Adrenal gland (tissue), 19 donors: ENCODE measurements at places on chromosomes 11 and 22. TPM values are rescaled to one million over a fixed set of nuclear protein-coding genes. Genes with fewer than 3 reads are reported as not detected.

The CABP4 gene
- 1.6 TPM for total RNA-seq

The TEAD1 gene
- total RNA-seq, result 36.0 TPM

The PTGDR2 gene
- not detected for total RNA-seq

The WT1 gene
- 0.39 TPM for total RNA-seq

The ANO9 gene
- total RNA-seq, result 0.52 TPM

The KIAA1671 gene
- total RNA-seq, result 46.6 TPM

The DERL3 gene
- 1.7 TPM for total RNA-seq

The OR5P2 gene
- not detected for total RNA-seq

The PGA4 gene
- total RNA-seq, result 1.6 TPM

The PNPLA3 gene
- total RNA-seq, result 0.15 TPM

The NAGA gene
- total RNA-seq, result 33.0 TPM

The OR10A2 gene
- total RNA-seq, result not detected

The ATM gene
- total RNA-seq, result 70.6 TPM

DNA sequence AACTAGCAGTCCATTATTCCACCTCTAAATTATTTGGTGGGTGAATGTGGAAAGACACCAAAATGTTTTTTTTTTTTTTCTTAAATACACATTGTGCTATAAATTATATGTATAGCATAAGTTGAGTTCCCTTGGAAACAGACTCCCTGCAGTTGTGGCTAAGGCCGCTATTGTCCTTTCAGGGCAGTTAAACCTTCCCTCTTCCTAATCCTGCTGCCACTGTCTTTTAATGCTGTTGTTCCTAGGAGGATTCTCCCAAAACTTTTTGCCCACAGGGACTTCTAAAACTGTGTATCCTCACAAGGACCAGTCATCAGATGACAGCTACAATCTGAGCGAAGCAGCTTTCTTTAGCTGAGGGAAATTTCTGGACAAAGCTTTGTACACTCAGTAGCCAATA, 478.9 kb upstream of the CHORDC1 start:
- DNase-seq, result no peak

DNA sequence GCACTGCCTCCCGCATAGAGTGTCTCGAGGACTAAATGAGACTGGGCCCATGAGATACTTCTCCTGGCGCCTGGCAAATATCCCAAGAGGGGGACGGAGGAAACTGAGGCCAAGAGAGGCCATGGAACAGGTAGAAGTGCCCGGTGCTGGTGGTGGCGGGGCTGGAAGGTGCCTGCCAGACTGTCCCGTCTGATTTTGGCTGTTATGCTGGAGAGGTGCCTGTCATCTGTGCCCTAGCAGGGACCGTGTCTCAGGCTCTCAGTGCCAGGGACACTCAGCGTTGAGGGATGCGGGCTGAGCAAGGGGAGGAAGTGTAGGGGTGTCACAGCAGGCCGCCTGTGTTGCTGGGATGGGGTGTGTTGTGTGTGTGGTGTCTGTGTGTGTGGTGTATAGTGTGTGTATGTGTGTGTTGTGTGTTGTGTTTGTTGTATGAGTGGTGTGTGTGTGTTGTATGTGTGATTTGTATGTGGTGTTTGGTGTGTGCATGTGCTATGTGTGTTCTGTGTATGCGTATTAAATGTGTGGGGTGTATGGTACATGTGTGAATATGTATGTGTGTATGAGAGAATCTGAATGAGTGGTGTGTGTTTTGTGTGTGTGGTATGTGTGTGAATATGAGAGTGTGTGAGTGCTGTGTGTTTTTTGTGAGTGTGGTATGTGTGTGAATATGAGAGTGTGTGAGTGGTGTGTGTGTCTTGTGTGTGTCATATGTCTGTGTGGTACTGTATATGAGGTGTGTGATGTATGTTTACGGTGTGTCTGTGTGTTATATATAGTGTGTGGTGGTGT, 21.3 kb upstream of the SHISAL1 start:
- DNase-seq, result no peak

DNA sequence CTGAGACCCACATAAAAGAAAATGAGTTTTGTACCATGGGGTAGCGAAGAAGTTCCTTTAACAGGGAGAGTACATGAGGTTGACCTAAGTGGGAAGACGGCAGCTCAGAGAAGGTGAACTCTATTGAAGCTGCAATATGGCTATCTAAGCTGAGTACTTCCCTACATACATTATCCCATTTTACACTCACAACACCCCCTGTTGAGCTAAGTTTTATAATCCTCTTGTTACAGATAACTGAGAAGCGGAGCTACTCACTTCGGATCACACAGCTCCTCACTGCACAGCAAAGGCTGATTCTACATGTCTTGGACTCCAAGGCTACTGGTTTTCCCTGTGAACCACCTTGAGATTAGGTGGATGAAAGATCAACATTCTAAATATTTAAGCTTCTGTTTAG, 8.2 kb upstream of the PIWIL4 start:
- DNase-seq, result no peak

DNA sequence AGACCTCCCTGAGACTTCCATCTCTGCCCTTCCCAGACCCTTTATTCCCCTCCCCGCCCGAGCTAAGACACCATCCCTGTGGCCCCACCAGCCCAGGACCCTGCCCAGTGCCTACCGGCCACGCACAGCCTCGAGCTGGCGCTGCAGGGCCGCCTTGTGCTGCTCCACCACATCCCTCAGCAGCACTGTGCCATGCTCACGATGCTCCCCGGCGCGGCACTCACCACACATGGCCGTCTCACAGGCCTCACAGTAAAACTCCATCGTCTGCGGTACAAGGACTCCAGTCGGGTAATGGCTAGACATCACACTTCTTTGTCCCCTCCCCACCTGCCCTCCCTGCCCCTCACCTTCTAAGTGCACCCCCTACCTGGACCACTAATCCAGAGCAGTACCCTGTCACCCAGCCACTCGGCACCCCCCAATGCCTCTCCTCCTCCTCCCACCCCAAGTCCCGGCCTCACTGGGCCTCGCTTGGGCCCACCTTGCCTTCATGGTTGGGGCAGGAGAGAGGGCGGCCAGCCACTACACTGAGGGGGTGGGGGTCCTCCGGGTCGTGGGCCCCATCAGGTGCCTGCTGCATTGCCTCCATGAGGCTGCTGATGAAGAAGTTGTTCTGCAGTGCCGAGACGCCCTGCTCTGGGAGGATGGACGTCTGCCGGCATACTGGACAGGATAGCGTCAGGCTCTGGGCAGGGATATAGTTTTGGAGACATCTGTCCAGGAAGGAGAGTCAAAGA, 16.0 kb downstream of the TRIM3 start:
- no peak for DNase-seq

- peak; percentile 82 for DNase-seq
Measured at GRCh38 chr11:9759519-9760192, 95.8 kb downstream of the SWAP70 start.

GRCh38 chr22:44074337-44074984, 50.4 kb downstream of the PARVB start:
- DNase-seq, result no peak

GRCh38 chr11:63680834-63681320, 423 bp upstream of the RTN3 start:
- DNase-seq, result peak; percentile 59

GRCh38 chr11:131896978-131897615, 526.7 kb downstream of the NTM start:
- DNase-seq, result no peak

- no peak for DNase-seq
Measured at GRCh38 chr11:2470495-2470894, 25.7 kb downstream of the KCNQ1 start.

GRCh38 chr11:128779036-128779435, 85.2 kb downstream of the FLI1 start:
- DNase-seq, result no peak

- DNase-seq, result no peak
Measured at GRCh38 chr11:132943357-132943705, 589.0 kb downstream of the OPCML start.

- DNase-seq, result peak; percentile 75
Measured at GRCh38 chr11:86671531-86672006, 847 bp downstream of the ME3 start.

GRCh38 chr11:43687120-43687791, 6.7 kb downstream of the HSD17B12 start:
- peak; percentile 52 for DNase-seq

GRCh38 chr22:26821854-26822253, 164.5 kb downstream of the MIAT start:
- no peak for DNase-seq

DNA sequence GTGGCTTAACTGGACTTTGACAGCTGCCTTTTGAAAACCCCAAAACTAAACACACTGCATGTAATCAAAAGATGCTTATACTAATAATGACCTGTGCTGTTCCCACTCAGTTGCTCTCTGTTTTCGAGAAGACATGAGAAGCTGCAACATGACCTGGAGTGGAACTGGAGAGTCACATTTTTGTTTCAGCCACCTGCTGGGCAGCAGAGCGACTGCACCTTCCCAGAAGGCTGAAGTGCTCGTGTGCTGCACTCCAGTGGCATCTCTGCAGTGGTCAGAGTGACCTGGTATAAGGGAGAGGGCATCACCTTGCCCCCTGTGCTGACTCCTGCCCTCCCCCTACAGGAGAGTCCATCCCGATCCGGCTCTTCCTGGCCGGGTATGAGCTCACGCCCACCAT, 8.6 kb downstream of the THYN1 start:
- no peak for DNase-seq

DNA sequence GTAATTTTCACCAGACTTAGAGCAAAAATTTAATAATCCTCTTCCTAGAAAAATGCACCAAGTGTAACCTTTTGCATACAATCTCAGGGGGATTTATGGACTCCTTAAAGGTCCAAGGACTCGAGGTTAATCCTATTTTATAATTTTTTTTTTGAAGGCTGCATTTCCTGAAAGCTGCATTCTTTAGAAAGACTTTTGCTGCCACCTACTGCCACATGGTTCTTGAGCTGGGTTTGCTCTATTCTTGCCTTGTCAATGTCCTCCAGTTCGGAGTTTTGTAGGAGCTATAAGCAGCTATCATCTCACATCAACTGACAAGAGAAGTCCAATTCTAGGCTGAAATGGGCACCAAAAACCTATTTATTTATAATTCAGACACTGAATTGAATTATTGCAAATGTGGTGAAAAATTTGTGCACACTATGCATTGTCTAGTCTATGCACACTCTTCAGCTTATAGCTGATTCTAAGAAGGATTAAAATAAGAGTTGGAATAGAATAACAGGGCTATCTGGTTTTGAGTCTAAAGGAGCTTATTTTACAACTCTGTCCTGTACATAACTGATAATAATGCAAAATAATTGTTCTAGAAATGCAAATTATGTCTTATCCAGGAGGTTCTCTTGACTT, 31.3 kb downstream of the TRAF6 start:
- DNase-seq, result peak; percentile 75

DNA sequence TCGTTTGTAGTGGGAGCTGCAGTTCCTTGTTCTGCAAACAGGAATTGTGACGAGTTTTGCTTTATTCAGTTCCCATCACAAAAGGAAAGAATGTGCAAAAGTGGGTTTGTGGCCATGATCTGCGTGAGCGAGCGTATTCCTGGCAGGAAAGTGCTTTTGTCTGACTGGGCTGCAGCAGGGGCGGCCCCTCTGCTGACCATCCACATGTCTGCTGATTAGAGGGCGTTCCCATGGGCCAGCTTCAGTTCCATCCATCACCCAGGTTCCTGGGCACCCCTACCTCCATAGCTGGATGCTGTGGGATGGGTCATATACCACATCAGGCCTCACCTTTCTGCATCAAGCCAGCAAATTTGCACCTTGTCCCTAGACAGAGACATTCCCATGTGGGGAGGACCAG, 28.9 kb upstream of the GAL start:
- no peak for DNase-seq

GRCh38 chr11:107408762-107409211, 48.8 kb downstream of the CWF19L2 start:
- DNase-seq, result no peak

DNA sequence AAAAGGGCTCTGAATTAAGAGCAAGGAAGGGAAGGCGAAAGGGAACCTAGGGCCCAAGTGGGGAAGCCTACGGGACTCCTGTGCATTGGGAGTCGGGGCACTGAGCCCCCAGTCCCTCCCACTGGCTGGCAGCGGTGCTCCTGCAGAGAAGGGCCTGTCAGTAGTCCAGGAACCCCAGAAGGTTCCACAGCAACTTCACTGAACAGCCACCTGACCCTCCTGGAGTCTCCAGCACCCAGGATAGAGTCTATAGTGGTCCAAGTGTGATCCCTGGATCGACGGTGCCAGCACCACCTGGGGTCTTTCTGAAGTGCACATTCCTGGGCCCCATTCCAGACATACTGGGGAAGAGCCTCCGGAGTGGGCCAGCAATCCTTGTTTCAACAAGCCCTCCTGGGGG, 100.0 kb upstream of the B3GAT1 start:
- DNase-seq, result no peak

DNA sequence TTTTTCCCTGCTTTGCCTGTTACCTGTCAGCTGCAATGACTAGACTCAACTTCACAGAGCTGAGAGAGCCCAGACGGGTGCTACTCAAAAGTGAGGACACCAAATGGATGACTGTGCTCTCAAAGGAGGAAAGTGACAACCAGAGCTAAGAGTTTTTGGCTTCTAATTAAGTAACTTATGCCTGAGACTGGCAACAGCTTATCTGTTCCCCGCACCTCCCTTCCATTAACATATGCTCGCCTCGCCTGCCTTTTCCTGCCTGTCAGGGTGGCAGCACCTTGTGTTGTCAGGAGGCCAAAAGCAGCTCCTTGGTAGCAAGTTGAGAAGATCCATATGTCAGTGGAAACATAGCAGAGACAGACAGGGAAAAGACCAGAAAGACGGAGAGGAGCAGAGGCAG, 573.9 kb upstream of the KIRREL3 start:
- DNase-seq, result no peak

GRCh38 chr11:14358729-14359439, at the start of gene RRAS2:
Gene RRAS2 (minus strand): TSS chr11:14359183. CDS start chr11:14358870, 313 bp downstream.
- peak; percentile 78 for DNase-seq

- DNase-seq, result no peak
Measured at GRCh38 chr22:48799227-48799970, 1028.3 kb downstream of the BRD1 start.

- peak; percentile 59 for DNase-seq
Measured at GRCh38 chr22:49963647-49964026, 3.1 kb downstream of the PIM3 start.

DNA sequence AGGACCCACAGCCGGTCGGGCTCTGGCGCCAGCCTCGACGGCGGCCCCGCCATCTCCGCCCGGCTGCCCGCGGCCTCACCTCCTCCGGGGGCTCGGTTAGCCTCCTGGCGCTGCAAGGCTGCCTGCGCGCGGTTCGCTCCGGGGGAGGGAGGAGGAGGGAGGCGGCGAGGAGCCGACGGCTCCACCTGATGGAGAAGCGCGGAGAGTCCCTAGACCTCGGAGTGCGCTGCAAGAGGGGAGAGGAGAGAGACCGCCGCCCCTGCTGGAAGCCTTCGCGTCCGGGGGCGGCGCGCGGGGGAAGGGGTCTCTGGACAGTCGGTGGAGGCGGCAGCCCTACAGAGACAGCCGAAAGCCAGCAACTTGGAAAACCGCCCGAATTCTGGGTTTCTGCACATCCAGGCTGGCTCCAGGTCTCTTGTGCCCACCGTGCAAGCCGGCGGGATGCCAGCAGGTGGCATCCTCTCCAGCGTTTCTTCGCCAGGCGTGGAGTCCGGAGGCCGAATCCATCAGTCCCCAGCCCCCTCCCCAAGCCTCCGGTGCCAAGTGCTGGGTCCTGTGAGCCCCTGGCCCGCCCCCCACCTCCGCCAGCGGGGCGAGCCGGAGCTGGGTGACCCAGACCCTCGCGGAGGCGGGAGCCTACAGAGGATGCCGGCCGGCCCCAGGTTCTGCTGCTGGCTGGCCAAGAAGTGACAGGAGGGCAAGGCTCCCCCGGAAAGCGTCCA, 2.9 kb upstream of the KIRREL3 start:
- peak; percentile 70 for DNase-seq
